NCI-H187 (cell line): ENCODE measurements at places on chromosomes 5 and 9.

GRCh38 chr9:134403682-134404301 is 77.5 kb downstream of the RXRA start:
- no peak for DNase-seq

DNA sequence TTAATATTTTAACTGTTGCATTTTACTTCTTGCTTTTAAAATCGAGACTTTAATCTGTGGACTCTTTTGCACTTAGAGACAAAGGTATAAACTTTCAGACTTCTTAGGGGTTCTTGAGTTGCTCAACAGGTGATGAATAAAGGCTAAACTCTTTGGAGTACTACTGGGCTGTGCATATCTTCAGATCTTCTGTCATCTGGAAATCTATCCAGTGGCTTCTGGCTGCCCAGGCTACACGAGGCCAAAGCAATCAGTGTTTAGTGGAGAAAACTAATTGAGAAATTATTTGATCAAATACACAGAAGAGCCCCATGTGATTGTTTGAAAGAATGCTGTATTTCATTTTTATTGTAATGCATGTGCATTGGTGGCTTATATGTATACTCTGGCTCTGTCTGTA is 146.1 kb downstream of the PBX3 start:
- DNase-seq = no peak

- no peak for DNase-seq
Measured at GRCh38 chr5:58496488-58496887, 5.3 kb downstream of the GAPT start.

DNA sequence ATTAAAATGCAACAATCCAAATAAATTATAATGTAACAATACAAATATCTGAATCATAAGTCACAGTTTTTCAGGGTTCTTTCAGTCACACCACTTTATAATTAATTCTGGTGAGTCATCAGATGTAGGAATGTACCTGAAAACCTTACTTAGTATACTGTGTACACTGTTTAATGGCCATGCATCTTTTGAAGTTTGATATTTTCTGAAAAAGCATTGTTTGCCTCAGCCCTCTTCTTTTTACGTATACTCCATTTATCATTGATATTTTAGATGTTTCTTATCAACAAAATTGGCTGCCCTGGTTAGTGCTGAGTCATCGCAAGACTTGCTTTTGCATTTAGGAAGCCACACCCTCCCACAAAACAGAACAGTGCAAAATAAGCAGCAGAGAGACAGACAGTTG is 218.6 kb downstream of the PJA2 start:
- no peak for DNase-seq

DNA sequence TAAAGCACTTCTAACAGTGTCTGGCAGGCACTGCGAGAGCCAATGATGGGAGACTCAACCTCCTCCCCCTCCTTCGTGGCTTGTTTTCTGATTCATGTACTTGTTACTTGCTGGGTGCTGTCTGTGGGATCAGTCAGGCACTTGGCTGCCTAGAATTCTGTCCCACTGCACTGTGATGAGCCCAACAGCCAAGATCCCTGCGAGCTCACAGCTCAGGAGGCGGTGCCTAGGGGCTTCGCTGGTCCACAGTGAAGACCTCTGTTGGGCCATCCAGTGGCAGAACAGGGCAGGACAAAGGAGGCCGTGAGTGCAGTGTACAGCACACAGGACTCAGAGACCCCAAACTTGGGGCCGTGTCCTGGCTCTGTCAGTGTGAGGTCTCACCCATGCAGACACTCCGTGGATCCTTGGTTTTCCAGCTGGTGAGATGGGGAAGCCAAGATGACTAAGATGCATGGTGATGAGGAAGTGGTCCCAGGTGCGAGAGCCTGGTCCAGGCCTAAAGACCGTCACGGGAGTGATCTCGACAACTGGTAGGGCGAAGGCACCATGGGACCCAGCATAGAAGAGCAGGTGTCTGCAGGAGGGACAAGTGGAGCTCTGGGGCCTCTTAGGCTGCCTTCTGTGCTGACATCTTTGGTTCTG is 19.5 kb downstream of the MYMK start:
- DNase-seq = no peak

- DNase-seq = no peak
Measured at GRCh38 chr5:10304932-10305331, 2.8 kb downstream of the CMBL start.

- no peak for DNase-seq
Measured at GRCh38 chr9:111648066-111648465, 13.3 kb upstream of the GNG10 start.

- DNase-seq = no peak
Measured at GRCh38 chr5:112876362-112876761, 15.3 kb downstream of the SRP19 start.

DNA sequence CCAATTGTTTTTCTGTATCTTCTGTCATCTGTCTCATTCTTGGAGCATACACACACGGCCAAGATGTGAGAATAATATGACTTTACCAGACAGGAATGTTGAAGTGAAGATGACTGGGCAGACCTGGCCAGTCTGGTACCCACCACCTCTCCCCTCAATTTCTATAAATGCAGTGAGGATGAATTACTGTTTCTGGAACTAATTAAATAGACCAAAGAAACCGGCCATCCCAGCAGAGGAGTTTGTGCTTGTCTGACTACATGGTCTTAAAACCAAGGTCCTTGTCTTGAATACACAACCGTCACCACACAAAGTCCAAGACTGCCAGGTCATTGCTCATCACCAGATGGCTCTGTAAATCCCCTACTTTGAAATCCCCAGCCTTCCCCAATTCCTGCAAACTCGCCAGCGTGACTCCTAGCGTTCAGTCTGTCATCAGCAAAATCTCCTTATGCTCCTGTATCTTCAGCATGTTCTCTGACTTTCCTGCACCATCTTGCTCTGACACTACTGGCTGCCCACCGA is 147.2 kb downstream of the PDE4D start:
- no peak for DNase-seq

DNA sequence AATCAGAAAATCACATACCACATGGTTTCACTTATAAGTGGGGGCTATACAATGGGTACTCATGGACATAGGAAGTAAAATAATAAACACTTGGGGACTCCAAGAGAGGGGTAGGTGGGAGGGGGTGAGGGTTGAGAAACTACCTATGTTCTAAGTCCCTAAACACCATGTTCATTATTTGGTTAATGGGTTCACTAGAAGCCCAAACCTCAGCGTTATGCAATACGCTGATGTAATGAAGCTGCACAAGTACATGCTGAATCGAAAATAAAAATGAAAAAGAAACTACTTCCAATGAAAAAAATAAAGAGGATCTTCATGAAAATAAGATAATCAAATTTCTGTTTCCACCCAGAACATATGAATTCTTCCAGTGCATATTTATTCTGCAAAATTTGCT is 208.5 kb downstream of the TMEM161B start:
- DNase-seq = no peak

DNA sequence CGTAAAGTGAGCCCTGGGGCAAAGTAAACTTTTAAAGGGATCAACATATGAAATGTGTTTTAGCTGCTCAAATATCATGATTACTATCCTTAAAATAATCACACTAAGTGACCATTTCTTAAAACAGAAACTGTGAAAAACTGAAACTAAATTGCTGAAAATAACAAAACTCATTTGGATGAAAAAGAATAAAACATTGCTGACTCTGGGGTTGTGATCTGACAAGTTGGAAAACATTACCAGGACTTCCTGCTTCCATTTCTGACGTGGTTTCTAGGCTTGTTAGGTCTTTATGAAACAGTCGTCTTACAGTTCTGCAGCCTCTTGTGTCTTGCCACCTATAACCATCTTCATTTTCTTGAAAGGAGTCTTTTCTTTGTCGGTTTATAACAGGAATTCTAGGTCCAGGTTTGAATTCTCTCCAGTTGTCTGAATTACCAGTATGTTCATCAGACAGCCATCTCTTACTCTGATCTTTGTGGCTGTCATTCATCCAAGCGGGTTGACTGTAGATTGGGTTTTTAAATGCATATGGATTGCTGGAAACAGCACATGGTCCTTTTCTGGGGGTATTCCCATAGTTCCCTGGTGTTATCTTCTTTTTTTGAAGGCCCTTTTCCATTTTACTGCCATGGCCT is 1.7 kb downstream of the TUT7 start:
- no peak for DNase-seq

GRCh38 chr9:121960665-121961064 is 132.4 kb downstream of the TTLL11 start:
- DNase-seq = no peak

DNA sequence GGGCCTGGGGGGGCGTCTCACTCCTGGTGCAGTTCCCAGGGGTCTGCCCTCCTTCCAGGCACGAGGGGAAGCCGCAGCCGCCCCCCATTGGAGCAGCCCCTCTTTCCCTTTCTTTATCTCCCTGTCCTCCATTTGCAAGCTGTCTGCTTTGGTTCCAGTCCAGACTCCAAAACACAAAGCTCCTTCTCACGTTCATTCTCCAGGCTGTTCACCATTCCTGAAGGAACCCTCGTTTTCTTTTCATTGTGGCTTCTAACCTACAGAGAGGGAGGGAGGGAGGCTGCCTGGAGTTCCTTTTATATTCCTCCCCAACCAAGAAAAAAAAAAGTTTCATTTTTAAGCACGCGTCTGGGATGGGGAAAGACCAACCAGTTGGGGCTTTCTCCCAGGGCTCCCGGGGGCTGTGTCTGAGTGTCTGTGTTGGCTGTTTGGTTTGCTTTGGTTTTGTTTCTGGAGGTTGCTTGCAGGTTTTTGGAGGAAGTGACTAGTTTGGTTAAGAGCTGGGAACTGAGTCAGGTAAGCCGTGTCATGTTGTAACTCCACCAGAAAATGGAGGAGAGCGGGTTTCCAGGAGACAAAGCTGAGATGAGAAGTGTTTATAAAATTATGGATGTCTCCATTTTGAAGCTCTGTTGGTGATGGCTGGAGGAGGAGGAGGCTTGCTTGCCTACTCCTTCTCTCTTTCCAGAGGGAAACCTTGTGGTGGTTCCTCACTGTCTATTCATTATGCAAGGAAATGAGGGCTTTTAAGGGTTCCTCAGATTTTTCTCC is 1.6 kb downstream of the ZNF462 start:
- no peak for DNase-seq

DNA sequence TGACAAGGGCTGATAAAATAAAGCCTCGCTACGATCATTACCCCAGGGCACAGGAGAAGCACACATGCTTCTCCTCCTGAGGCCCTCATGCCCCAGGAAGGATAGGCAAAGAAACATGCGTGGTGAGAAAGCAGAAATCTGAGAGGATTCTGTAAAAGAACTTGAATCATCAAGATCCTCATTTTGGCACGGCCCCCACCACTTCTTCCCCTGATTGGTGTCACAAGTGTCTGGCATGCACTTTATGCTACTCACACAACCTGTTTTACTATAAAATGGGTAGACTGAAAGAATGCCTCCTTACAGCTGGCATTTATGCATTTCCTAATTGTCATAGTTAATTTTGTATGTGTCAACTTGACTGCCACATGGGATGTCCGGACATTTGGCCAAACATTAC is 32.1 kb downstream of the PCA3 start:
- no peak for DNase-seq

GRCh38 chr5:172902497-172903472 is 56.4 kb upstream of the RPL26L1 start:
- DNase-seq = no peak

- no peak for DNase-seq
Measured at GRCh38 chr9:88477300-88477751, 57.7 kb upstream of the NXNL2 start.

DNA sequence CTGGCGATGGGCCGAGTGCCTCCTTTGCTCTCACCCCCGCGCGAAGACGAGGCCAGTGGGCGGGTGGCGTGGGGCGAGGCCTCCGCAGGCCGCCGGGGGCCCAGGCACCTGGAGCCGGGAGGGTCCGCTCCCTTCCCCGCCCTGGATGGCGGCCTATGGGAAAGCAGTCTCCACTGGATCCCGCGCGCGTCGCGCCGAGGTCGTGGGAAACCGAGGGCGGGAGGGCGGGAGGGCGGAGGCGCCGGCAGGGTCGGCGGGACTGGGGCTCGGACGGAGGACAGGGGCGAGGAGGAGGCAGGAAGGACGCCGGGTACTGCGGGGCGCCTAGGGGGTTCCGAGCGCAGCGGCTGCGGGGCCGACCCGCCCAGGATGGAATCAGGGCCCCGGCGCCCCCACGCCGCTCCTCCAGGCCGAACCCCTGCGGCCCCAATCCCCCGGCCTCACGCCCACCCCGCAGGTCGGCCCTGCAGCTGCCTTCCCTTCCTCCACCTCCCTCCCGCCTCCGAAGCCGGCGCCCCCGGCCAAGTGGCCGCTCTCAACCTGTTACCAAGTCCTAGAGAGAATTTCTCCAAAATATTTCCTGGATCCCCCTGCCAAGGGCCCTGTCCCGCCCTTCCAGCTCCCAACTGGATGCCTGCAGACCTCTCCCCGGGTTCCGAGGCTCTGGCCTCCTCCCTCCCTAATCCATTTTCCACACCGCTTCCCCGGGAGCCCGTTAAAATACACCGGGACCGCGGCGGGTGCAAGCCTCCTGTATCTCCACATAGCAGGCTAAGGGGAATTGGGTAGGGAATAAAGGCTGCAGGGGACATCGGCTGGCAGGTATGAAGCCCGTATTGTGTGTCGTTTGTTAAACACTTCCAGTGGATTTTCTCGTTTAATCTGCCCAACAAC is 146.3 kb downstream of the ERCC6L2 start:
- no peak for DNase-seq

DNA sequence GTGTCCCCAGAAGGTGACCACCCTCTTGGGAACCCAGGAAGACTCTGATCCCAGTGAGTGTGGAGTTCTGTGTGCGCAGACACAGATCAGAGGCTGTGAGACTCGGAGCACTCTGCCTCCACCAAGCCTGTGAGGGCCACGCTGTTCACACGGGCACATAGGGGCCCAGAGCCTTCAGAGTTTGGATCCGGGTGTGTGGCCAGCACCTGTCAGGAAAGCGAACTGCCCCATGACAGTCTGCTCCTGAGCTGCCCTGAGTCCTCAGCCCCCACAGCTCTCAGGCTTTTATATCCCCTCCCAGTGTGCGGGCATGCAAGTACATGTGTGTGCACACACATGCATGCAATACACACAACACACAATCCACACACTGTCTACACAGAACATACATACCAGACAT is 161.8 kb upstream of the IRX2 start:
- no peak for DNase-seq

DNA sequence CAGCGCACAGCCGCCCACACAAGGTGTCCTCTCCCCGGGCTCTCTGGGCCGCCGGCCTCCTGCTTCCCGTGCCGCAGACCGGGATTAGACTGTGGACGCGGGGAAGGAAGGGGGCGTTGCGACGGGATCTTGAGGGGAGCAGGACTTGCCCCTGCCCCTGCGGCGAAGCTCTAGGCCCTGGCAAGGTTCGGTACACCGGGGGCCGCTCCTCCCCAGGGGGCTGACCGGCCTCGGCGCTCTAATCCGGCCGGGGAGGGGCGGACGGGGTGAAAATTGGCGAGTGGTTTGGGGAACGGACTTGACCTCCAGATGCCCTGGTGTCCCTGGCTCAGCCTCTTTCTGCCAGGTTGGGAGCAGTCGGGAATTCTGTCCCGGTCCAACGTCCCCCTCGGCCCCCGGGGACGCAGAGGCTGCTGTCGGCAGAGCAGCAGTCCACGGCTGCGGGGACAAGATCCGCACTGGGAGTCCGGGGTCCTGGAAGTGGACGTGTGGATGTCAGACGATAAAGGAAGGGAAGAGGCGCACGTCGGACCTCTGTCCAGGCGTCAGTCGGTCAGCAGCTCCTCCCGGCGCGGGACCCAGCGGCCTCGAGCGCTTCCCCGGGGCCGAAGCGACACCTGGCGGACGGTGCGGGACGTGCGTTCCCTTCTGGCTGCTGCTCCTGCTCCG is 1.9 kb upstream of the CNTFR start:
- DNase-seq = peak; percentile 7
